ENCODE measurements at places on chromosomes 7 and 10.
A peak's percentile ranks its signal among the peaks of the same experiment; 100 is the strongest.

DNA sequence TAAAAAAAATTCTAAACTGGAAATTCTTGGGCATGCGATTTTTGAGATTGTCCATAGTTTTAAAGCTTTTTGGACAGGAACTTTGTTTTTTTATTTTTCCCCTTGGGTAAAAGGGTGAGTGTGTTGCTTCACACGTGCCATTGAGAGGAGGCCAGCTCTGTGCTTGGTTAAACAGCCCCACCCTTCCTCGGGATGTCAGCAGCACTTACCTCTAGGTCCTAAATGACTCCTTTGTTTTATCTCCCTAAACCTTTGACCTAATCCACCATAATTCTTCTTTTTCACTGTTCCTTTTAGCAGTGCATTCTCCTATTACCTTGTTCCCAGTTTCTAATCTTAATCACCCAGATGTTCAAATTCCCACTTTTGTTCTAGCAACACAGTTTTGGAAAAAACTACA is 83.5 kb downstream of the SEMA3D start:
- H3K4me3 ChIP-seq: no peak overlapping the region
- no peak overlapping the region for H3K27ac ChIP-seq
- no peaks in the 10 kb centered on the region for H3K4me1 ChIP-seq
- no peak for DNase-seq
- no peaks in the 10 kb centered on the region for H3K36me3 ChIP-seq

GRCh38 chr7:21965291-21965690 is 19.6 kb upstream of the CDCA7L start:
- H3K27ac ChIP-seq: peak overlapping the region; percentile 80
- H3K4me3 ChIP-seq: no peak overlapping the region
- peak; percentile 39 for DNase-seq
- H3K36me3 ChIP-seq: no peaks in the 10 kb centered on the region
- H3K4me1 ChIP-seq: peaks cover 52% of the 10 kb centered on the region
- no peaks in the 10 kb centered on the region for H3K27me3 ChIP-seq

DNA sequence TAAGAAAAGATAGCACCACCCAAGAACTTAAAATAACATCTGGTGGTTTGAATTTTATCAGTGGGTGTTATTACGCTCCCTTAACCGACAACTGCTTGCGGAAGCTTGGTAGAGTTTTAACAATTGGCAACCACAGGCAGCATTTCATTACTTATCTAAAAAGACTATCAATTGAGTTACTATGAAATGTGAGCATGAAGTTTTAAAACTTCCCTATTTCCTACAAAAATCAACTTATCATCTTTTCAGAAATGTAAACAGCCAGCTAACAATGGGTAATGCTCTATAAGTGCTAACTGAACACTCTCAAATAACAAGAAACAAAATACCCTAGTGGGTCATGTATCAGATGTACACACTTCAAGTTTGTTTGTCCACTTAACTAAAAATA is 68.8 kb downstream of the OSBPL3 start:
- peaks cover 36% of the 10 kb centered on the region for H3K4me1 ChIP-seq
- H3K4me3 ChIP-seq: peak overlapping the region; percentile 21
- no peak overlapping the region for H3K27ac ChIP-seq
- peak; percentile 40 for DNase-seq

DNA sequence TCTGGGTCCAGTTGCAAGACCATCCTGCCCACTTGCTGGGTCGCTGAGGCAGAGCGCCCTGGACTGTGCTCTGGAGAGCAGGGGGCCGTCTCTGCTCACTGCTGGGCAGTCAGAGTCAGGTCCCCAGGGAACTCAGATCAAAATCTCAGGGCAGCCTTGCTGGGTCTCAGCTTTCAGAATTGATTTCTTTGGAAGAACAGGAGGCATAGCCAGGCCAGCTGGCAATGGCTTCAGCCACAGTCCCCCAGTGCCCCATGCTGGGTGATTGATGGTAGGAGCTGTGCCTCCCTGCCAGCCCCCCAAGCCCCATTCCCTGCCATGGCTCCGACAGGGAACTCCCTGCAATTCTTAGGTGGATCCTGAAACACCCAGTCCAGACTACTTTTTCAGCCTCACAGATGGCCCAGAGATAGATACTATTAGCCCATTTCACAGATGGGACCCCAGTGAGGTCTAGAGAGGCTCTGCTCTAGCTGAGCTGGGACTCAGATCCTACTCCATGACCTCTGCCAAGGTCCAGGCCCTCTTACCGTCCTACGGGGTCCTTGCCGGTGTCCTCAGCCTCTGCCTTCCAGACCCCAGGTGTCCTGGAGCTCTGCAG is 467 bp downstream of the MMRN2 start:
- H3K27ac ChIP-seq: no peak overlapping the region
- H3K36me3 ChIP-seq: no peaks in the 10 kb centered on the region
- no peak overlapping the region for H3K4me3 ChIP-seq
- H3K4me1 ChIP-seq: no peaks in the 10 kb centered on the region

DNA sequence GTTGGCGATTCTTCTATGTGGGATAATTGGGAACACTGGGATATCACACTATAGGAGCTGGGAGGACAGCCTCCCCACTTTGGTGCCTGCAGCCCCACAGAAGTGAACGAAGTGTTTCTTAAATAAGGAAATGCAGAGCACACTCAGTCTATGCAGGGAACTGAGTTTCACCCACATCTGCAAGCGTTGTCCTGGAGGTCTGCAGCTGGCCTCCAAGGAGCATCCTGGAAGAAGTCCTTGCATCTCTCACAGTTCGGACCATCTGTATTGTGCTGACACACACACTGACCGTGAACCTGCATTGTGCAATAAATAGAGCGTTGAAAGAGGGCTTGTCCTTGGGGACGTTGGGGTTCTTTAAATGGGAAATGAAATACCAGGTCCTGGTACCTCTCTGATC is 25.8 kb downstream of the LAMB4 start:
- H3K27ac ChIP-seq: no peak overlapping the region
- no peaks in the 10 kb centered on the region for H3K4me1 ChIP-seq
- DNase-seq: no peak
- no peaks in the 10 kb centered on the region for H3K27me3 ChIP-seq
- H3K4me3 ChIP-seq: no peak overlapping the region

DNA sequence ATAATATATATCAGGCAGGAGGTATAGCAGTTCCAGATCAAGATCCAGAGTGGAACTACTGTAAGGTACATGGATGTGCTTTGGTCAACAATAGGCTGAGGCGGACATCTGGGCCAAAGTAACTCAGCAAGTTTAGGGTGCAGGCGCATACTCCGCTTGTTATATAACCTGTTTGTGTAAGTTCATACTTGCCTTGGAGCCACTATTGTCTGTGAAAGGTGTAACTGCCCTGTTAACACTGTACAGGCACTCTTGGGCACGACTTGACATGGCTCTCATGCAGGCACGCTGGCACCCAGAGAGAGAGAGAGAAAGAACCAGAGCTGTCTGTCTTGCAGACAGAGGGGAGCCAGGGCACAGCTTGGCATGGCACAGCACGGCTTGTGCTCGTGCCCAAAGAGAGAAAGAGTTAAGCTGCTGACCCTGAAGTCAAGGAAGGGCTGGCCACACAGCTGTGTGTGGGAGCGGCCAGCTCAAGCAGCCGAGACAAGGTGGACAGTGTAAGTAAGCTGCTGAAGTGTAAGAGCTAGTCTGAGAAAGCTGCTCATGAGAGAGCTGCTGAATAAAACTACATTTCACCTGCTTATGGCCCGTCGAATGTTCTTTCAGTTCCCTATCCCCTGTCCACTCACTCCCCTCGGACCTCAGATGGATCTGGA is 47.8 kb upstream of the KAT6B start:
- H3K36me3 ChIP-seq: no peaks in the 10 kb centered on the region
- H3K4me1 ChIP-seq: no peaks in the 10 kb centered on the region
- no peak overlapping the region for H3K27ac ChIP-seq
- no peak for DNase-seq

DNA sequence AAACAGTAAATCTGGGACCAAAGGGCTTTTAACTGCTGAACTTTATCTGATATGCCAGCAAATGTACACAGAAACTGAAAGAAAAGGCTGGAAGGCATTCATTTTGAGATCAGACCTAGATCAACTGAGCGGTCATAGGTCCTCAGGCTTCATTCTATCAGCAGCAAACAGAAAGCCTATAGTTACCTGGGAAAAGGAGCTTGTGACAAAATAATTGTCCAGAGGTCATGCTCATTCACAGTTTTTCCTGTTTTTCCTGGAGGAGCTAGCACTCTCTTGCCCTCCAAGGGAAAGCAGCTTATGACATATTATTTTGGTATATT is 320.2 kb downstream of the AHR start:
- no peaks in the 10 kb centered on the region for H3K27me3 ChIP-seq
- H3K27ac ChIP-seq: no peak overlapping the region
- H3K36me3 ChIP-seq: no peaks in the 10 kb centered on the region
- DNase-seq: no peak

- H3K4me3 ChIP-seq: no peak overlapping the region
- H3K27me3 ChIP-seq: no peaks in the 10 kb centered on the region
- H3K4me1 ChIP-seq: no peaks in the 10 kb centered on the region
- H3K36me3 ChIP-seq: no peaks in the 10 kb centered on the region
Measured at GRCh38 chr7:31476073-31476745, 37.7 kb upstream of the ITPRID1 start.

DNA sequence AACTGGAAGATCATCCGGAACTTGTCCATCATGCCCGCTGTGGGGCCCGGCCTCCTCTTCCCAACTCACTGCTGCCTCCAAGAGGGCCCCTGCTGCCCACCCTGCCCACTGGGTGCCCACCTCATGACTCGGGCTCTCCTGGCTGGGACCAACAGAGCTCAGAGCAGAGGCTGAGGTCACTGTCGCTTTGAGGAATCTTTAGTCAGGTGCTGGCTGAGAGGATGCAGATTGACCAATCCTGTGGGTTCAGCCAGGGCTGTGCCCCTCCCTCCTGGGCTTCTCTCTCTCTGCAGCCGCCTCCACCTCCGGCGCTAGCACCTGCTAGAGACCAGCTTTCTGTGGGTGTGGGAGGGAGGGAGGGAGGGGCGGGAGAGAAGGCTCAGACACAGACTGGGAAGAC is at the start of gene CALHM1:
Gene CALHM1 (minus strand): TSS at position 181 of the 400 bp plus-strand sequence. CDS start 149 bp downstream, at position 32.
- H3K4me1 ChIP-seq: peaks cover 3% of the 10 kb centered on the region
- no peak within 1 kb of the TSS for H3K4me3 ChIP-seq
- H3K36me3 ChIP-seq: no peaks in the 10 kb centered on the region
- H3K27ac ChIP-seq: no peak within 1 kb of the TSS

DNA sequence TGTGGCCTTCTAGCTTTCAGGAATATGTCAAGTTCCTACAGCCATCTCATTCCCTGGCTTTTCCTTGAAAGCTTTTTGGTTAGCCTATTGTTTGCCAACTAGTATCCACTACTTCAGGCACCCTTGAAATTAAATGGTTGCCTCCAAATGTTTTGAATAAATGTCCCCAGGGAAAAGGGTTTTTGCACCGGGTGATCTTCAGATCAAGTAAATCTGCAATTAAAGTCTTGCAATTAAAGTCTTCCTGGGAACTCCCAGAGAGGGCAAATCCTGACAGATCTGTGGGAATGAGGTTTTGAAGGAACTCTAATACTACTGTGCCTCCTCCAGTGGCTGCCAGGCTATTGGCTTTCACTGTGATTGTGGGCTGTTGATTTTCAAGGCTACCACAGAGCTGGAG is 17.7 kb upstream of the ZNRF2 start:
- H3K36me3 ChIP-seq: no peaks in the 10 kb centered on the region
- DNase-seq: no peak
- H3K27ac ChIP-seq: no peak overlapping the region
- H3K27me3 ChIP-seq: no peaks in the 10 kb centered on the region

DNA sequence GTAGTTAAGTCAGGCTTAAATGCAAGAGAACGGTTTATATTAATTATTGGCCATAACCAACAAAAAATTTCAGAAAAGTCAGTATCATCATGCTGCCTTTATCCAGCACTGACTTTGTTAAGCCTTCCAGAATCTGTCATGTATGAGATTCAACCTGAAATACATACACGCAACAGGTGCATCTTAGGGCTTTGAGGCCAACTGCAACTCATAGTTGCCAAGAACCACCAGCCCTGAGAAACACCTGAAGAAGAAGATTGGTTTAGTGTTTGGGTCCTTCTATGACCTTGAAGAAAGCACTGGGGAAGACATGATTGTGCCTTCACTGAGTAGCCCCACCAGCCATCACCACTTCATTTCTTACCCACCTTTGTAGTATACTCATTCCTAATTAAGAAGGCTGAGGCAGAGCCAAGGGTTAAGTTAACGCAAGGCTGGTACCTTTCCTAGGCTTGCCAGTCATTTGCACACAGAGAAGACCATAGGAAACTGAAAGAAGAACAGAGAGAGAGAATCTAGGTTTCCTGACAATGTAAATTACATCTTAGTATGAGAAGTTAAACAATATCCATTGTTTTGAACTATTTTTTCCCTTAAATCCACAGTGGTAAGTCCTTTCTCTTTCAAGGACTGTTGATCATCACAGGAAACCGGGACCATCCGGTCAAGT is 200.1 kb upstream of the PRKCQ start:
- peaks cover 5% of the 10 kb centered on the region for H3K27me3 ChIP-seq
- no peak overlapping the region for H3K4me3 ChIP-seq
- peaks cover 22% of the 10 kb centered on the region for H3K4me1 ChIP-seq
- H3K36me3 ChIP-seq: no peaks in the 10 kb centered on the region
- no peak overlapping the region for H3K27ac ChIP-seq

All from B cell (primary cell).